ENCODE measurements at places on chromosomes 6 and 20.

GRCh38 chr6:121823437-121823851 lies 388.0 kb downstream of the GJA1 start:
- peak; percentile 5 for DNase-seq

DNA sequence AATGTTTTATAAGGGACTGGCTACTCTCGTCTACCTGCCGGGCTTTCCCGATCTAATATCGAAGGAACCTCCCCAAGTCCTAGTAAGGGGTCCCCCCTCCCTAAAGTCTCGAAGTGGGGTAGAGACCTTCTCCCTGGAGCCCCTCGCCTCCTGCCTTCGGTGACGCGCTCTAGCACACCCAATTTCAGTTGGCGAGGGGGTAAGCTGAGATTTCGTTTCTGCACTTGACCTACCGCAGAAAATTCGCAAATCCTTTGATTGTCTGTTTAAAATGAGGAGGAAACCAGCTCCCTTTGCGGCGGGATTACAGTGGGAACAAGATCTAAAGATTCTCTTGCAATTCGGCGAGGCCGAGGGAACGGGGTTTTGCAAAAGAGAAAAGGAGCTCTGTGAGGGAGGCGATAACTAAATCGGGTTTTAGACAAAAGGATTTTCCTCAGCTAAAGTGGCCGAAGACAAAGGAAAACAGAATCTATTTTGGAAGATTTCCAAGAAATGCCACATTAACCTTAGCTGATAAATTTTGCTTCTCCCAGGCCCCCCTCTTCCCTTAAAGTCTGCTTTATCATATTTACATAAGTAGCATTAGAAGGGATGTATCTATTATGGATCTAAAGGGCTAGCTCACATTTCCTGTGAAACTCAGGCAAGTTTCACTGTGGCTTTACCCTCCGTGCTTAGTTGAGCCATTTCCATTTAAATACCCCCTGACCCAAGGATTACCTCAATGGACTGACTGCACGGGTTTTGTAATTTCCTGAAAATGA lies 8.4 kb downstream of the SIM1 start:
- DNase-seq = peak; percentile 60

- no peak for DNase-seq
Measured at GRCh38 chr6:121205569-121205968, 128.7 kb downstream of the TBC1D32 start.

DNA sequence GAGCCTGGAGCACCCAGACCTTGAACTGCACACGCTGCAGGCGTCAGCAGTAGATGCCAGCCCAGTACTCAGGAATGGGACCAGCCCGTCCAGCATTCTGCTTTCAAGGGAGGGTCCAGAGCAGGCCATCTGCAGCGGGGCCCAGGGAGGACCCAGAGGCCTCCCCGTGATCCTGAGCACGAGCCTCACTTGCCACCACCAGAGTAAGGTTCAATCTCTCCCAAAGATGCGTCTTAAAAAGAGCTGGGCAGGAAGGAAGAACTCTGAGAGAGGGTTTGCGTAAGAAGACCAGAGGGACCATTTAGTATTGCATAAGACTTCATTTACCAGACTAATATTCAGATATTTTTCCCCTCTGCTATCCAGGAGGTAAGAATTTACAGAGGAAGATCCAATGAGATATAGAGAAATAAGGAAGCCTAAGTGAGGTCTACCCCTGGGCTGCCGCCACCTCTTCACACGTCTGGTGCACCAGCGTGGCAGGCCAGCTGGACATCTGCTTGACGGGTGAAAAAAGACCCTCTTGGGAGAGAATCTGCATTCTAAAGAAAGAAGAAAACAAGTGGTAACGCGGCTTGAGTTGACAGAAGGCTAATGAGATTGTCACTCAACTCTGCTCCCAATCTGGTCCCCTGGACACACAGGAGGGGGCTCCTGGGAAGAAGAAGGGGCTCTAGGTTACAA lies 107.3 kb downstream of the PRND start:
- DNase-seq = no peak

DNA sequence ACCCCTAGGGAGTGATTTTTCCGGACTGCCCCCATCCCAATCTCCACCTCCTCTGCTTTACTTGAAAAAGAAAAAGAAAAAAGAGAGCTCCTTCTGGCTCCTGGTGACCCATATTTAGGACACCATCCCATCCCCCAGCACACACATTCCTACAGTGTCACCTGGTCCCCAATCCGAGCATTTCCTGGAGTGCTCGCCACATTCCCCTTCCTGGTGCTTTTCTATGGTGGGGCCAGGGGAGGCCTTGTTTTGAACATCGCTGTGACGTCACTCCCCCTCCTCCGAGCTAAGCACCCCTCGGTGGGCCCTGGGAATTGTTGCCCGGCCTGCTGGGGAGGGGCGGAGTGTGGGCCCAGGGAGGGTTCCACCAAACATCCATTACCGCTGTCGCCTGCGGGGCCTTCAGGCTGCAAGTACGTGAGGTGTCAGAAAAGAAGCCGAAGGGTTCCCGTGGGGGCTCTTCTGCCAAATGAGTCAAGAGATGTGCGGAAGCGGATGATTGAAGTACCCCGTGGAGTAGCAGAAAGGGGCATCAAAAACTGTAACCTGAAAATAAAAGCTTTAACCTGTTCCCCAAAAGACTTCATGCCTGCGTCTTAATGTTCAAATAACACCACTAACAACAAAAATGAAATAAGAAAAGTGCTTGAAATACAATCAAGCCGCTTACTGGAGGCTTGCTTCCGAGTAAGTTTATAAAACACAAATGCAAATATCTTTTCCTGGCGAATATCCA lies 2.8 kb upstream of the FOXC1 start:
- no peak for DNase-seq

DNA sequence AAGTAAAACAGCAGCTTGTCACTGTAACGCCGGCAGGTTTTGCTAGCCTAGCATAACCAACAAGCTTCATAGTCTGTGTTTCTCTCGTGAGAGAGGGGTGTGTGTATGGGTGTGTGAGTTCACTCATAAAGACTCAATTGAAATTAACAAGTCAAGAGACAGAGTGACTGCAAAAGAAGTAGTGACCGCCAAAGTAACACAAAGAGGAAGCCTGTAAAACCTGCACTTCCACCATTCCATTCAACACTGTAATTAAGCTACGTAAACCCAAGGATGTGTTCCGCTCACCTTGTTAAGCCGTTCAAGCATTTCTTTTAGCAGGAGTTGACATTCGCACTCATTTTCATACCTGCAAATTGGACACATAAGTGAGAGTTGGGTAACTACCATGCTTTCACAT lies 6.6 kb downstream of the BFSP1 start:
- no peak for DNase-seq

- DNase-seq = peak; percentile 6
Measured at GRCh38 chr6:52872031-52872430, 31.4 kb upstream of the GSTA5 start.

- peak; percentile 3 for DNase-seq
Measured at GRCh38 chr6:90216072-90216977, 80.3 kb downstream of the BACH2 start.

DNA sequence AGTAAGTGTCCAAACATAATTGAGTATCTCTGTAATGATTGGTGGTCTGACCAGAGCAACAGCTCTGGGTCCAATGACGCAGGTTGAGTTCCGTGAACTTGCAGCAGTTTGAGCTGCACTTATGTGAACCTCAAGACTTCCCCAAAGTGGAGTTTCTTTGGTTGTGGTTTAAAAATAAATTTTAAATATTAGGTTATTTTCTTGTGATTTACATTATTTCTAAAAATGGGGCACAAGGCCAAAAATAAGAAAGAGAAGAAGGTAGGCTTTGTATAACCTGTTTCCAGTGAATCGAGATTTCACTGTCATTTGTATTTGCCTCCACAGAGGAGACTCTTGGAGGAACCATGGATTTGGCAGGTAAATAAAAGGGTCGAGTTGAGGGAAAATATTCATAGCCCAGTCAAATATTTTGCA lies 166.4 kb upstream of the ZNF217 start:
- DNase-seq = no peak

- no peak for DNase-seq
Measured at GRCh38 chr6:45808917-45809316, 206.7 kb downstream of the CLIC5 start.

DNA sequence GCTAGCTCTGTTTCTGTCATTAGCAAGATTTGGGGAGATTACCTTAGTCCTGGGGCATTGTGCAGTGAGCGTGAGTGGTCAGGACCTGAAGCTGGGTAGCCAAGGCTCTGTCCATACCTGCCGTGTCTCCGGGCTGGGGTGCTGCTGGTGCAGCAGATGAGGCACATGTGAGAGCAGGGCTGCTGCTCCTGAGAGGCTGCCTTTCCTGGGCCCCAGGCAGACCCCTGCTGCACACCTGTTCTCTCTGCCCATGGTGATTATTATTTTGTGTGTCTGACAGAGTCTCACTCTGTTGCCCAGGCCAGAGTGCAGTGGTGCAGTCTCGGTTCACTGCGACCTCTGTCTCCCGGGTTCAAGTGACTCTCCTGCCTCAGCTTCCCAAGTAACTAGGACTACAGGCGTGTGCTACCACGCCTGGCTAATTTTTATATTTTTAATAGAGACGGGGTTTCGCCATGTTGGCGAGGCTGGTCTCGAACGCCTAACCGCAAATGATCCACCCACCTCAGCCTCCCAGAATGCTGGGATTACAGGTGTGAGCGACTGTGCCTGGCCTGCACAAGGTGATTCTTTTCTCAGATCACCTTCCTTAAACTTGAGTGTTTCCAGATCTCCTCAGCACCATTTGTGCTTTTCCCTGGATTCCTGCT lies 36.8 kb upstream of the IRF4 start:
- no peak for DNase-seq

All from DMS53 (cell line).